ENCODE measurements at places on chromosomes 11 and 22.

DNA sequence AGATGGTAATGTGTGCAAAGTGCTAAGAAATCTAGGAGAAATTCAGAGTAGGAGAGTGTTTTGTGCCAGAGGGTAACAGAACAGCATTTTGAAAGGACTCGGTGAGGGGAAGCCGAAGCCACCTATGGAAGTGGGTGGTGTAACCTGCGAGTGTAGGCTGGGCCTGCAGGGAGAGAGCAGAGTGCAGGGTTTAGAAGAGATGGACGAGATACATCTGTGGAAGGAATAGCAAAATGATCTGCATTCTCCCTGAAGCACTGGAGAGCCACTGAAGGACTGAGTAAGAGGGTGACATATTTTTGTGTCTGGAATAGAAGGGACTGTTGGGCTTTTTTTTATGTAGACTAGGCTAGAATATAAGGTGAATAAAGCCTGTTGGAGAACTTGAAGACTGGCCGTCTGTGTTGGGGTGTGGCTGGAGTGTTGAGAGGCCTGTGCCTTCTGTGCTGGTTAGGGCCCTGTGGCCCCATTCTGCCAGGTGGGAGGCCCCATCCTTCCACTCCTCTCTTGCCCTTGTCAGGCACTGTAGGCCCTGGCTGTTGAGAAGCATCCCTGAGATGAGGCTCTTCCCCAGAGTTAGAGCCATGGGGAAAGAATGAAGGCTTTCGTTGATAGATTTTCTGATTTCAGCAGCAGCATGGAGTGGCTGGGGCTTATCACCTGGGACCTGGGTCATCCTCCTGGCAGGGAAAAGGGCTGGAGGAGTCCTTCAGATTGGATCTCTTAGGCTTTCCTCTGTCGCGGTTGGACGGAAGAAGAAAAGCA is 102.2 kb downstream of the ZBTB16 start:
- no peak for DNase-seq

GRCh38 chr11:84034484-84034883 is 748.3 kb upstream of the CCDC90B start:
- DNase-seq = no peak

DNA sequence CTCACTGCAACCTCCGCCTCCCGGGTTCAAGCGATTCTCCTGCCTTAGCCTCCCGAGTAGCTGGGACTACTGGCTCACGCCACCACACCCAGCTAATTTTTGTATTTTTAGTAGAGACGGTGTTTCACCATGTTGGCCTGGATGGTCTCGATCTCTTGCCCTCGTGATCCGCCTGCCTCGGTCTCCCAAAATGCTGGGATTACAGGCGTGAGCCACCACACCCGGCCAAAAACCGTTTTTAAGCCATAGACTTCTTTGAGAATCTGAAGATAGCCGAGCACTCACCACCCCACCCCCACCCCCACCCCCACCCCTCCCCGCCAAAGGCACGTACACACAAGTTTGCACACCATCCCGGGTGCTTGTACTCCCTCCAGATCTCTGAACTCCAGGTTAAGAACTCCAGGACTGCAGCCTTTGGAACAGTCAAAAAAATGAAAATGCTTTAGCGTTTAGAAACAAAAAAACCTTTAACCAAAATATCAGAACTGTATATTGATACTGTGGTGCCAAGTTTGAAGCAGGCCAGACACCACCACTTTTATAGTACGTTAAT is 1.5 kb downstream of the CRKL start:
- DNase-seq = no peak

DNA sequence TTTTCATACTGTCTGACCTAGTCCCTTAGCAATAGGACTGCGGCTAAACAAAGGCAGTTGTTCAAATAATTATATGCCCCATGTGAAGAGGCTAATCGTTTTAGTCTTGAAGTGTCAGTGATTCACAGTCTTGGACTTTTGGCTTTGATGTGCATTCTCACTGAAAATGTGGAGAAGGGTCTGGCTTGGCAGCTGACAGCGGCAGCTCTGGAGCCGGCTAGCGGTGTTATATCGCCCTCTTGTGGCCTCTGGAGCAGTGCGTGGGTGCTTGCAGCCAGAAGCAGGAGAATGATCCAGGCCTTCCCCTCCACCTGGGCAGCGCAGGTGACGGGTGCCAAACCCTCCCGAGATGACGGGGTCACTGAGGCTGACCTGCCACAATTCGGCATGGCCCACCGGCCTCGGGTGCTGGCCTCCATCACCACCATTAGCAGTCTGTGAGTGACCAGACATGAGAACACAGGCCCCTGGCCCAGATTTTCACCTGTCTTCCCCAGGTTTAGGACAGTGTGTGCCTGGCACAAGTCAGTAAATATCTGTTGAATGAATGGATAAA is 90.3 kb upstream of the PITPNB start:
- peak; percentile 62 for DNase-seq

- no peak for DNase-seq
Measured at GRCh38 chr11:57812634-57813033, 51.0 kb downstream of the CTNND1 start.

GRCh38 chr11:71428861-71429435 is 19.2 kb downstream of the DHCR7 start:
- no peak for DNase-seq

DNA sequence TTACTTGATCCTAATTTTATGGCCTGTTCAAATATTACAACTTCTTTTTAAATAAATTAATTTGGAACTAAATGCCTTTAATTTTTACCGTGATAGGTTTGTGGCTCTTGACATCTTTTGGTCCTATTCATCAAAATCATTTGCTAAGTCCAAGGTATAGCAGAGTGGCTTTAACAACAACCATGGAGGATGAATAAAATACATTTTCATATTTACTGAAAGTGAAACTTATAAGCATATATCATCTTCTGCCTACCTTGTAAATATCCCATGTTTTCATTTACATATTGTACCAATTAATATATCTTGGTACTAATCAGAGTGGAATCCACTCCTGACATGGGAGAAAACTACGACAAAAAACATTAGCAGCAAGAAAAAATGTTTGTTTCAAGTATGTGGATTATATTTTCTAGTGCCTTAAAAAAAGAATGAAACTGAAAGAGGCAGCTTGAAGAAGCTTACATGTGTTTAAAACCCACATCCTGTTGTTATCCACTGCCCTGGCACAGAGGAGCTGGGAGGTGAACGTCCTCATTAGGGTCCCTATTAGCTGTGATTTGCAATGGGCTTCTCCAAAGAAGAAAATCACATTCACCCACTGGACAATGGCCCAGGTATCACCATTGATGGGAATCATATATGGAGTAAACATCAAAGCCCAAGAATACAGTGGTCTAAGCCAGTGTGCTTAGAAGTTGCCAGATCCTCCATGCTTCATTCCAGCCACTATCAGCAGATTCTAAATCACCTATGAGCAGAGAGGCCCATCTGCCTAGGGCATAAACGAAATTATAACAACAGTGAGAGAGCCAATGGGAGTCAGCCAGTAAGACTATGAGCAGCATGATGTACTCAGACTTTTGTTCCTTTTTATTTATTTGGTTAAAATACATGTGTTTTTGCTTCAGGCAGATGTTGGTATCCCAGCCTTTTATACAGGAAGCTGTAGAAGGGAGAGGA is 84.7 kb downstream of the MAML2 start:
- no peak for DNase-seq

DNA sequence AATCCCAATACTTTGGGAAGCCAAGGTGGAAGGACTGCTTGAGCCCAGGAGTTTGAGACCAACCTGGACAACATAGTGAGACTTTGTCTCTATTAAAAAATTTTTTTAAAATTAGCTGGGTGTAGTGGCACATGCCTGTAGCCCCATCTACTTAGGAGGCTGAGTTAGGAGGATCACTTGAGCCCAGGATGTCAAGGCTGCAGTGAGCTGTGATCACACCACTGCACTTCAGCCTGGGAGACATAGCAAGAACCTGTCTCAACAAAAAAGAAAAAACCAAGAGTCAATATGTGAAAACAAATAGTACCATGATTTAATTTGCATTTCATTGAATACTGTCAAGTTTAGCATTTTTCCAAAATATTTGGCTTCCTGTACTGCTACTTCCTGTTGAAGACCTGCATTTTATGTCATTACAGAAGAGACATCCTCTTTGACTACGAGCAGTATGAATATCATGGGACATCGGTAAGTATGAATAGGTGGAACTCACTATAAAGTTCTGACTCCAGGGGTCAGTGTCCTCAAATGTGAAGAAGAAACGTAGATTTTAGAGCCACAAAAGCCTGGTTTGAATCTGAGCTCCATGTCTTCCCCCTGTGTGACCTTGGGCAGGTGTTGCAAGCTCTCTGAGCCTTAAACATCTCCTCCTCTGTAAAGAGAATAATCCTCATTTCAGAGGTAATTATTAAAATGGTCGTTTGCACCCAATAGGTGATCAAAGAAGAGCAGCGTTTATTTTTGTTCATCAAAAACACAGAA is 16.0 kb downstream of the CDC45 start:
- DNase-seq = no peak

DNA sequence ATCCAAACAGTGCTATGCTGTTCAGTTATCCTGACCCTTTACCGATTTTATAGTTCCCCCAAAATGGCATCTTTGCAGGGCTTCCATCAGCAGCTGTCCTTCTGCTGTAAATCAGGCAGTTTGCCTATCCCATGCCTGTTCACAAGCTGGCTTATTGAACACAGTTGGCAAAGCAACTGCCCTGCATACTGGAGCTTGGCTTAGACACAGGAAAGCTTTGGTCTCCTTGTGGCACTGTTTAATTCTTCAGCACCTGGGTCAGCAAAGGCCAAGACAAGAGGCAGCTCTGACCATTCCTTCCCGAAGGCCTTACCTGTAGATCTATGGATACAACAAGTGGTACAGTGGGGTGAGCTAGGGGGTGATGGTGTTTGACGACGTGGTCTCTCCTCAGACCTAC is 32.2 kb downstream of the TSPAN18 start:
- no peak for DNase-seq

GRCh38 chr11:35302398-35302797 is 117.0 kb downstream of the SLC1A2 start:
- DNase-seq = no peak

- no peak for DNase-seq
Measured at GRCh38 chr11:100932474-100933100, 197.0 kb downstream of the PGR start.

DNA sequence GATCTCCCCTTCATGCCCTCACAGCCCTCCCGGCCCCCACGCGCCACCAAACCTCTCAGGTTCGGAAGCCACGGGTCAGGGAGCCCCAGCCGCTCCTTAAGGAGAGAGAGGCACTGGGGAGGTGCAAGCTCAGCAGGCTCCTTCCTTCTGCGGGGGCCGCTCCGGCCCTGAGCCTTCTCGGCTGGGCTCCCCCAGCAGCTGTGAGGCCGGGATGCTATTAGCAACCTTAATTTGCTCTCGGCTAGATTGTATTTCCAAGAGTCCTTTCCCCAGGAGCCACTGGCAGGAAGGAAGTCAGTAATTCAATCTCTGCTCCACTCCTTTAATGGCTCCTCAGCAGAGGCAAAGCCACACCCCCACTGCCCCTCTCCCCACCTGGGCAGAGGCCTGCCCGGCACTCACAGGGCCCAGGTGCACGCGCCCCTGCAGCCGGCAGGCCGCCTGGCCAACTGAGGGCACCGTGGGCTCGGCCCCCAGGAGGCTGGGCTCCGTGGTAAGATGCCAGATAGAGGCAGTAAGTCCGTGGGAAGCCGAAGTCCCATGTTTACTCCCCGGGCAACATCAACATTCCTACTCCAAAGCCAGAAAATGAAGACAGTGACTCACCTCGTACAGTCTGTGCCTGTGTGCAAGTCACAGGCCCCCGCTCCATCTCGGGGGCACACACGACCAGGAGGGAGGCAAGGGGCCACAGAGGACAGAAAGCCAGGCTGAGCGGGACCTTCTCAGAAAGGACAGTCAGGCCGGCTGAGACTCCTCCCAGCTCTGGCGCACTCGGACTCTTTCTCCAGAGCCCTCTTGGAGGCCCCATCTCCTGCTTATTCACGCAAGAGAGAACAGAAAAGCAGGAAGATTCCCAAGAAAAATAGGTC is 5.2 kb downstream of the IGSF9B start:
- DNase-seq = no peak

DNA sequence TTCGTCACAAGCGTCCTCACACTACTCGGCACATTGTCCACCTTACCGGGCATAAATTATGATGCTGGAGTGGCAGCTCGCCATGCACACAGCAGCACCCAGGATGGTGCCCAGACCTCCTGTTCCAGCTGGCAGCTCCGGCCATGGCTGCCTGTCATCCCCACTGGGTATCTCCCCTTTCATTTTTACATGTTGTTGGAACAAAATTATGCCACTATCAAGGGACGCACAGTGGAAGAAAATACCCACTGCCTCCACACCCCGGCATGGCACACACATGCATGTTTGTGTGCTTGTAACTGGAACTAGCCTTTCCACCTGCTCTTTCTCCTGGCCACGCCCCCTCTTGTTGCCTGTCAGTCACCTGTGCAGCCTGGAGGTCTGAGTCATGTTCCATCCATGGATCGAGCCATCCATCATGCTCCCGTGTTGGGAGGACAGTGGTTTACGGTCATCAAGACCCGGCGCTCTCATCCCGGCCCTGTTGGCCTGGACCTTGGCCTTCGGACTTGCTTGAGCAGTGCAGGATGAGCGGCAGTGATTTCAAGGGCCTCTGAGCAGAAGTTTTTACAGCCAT is 1069.6 kb downstream of the BRD1 start:
- no peak for DNase-seq

GRCh38 chr11:130192845-130193267 is 33.3 kb downstream of the ST14 start:
- no peak for DNase-seq

DNA sequence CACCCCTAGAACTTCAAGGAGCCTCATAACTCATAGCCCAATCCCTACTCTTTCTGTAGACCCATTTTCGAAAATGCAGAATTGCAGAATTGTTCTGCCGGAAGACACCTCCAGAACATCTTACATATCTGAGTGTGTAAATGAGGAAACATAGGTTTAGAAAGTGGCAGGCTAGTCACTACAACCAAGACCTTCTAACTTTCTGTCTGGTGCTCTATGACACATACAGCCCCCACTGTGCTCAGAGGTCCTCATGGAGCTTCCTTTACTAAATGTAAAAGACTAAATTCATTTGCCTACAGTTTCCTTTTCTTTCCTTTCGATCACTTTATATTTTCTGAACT is 132.1 kb upstream of the DDI1 start:
- DNase-seq = no peak

DNA sequence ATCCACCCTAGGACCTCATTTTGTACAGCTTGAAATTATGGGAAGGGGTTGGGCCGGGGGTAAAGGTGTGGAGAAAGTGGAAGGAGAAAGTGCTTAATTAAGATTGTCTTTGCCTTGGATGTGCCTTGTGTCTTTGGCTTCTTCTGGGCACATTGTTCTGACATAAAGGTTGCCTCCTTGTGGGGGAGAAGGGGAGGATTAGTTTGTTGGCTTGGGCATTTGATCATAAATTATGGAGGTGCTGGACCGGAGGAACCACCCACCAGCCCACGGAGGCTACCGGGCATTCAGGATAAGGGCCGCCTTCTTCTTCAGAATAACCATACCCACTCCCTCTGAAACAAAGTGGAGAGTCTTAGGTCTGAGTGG is 1.3 kb downstream of the PAFAH1B2 start:
- DNase-seq = no peak

GRCh38 chr11:74749127-74749964 is 697 bp downstream of the RNF169 start:
- peak; percentile 67 for DNase-seq

All from activated B cell treated with CpG ODN at 0.5 μM for 24 hours (primary cell).